ENCODE measurements at places on chromosomes 1 and 21.

GRCh38 chr1:10957133-10957532 lies 55.3 kb upstream of the TARDBP start:
- DNase-seq, result no peak

DNA sequence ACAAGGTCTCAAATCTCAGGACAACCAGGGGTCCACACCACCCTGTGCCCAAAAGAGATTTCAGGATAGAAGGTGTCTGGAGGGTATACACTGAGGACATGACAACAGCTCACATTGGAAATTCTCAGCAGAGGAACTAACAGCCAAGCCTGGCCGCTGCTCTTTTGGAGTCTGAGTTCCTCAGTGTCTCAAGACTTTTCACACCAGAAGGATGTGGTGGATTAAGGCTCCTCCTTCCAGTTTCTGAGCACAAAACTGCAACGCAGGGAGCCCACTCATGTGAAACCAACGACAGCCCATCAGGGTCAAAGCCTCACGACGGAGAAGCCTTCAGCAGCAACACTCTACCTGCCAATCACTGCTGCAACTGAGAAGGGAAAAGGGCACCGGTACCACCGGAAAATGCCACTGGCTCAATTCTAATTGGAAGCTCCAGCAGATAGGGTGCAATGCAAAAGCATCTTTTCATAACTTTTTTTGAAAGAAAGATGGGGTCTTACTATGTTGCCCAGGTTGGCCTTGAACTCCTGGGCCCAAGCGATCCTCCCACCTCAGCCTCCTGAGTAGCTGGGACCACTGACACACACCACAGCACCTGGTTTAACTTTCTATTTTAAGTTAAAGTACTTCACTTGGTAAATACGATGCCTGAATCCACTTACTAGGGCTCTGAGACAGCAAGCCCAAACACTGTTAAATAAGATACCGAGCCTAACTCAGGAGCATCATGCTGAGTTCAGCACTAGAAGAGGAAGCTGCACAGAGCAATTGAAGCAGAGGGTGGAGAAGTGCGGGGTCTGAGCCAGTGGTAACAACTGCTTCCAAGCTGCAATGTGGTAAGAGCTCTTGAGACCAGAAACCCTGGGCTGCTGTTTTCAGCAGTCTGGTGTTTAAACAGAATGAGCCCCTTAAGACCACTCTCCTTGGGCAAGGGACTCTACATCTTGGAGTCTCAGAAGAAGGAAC lies 7.8 kb downstream of the CAPZB start:
- DNase-seq, result no peak

- no peak for DNase-seq
These were observed 2.3 kb downstream of the COX20 start for GRCh38 chr1:244837597-244838258.

DNA sequence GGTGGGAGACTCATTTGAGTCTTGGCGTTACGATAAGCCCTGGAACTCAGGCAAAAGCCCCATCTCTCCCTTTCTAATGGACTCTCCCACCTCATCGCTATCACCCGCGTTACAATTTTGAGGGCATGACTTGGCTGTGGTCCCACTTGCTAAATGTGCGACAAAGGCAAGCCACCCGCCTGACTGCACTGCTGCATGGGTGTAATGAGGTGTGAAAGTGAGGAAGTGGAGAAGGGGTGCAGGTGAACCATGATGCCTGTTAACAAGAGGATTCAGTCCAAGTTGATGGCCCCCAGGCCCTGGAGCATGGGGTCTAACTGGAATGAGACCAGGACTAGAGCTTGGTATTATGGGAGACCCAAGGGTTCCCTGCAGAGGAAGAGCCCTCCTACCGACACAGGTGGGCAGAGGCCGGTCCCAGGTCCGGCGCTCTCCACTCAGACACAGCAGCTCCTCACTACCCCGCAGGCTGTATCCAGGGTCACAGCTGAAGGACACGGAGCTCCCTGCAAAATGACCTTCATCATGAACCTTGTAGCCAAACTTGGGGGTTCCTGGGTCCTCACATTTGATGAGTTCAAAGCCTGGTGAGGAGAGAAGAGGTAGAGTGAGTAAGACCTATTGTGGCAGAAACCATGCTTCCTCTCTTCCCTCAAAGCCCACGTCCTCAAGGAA lies 165.4 kb upstream of the HMGB4 start:
- DNase-seq, result no peak

DNA sequence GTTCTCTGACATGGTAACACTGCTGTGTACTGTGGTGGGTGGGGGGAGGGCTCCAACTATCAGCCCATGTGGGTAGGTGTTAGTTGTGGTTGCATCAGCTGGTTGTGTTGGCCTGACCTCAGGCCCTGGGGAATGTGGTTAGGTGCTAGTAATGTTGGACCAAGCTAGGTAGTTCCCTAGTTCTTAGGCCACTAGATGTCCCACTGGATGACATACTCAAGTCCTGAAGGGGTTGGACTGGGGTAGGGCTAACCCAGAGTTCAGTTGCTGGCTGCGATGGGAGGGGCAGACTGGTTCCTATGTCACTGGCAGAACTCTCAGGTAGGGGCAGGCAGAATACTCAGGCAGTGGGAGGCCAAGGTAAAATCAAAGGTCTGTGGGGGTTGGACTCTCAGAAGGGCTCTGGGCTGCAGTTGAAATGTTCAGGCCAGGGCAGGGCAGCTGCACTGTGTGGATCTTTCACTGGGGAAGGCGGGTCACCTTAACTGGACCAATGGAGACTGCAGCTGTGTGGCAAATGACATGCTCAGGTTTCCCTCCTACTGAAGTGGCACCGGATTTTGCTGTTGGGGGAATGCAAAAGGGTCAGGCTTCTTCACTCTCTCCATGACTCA lies 870.7 kb downstream of the LRRIQ3 start:
- DNase-seq, result no peak

DNA sequence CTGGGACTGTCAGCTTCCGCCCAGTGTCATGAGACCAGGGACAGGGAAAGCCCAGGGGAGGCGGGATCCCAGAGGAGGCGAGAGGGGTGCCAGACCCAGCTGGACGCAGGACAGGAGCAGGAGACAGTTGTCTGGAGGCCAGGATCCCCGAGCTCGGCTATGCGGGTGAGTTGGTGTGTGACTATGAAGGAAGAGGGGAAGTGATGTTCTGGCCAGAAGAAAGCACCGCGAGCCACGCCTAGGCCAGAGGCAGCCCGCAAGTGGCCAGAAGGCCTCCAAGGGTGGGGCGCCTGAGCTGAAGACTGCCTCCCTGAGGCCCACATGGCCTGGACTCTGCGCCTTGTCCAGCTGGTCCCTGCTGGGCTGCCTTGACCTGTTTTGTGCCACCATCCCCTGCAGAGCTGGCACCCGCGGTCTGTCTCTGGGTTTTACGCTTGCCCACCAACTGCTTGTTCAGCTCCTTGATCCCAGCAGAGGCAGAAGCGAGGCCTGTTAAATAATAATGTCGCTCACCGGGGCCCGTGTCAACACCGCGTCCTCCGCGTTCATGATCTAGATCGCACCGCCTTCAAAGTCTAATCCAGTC lies 85.2 kb upstream of the ACTL8 start:
- DNase-seq, result no peak

GRCh38 chr1:185520188-185520920 lies 203.3 kb upstream of the IVNS1ABP start:
- DNase-seq, result no peak

DNA sequence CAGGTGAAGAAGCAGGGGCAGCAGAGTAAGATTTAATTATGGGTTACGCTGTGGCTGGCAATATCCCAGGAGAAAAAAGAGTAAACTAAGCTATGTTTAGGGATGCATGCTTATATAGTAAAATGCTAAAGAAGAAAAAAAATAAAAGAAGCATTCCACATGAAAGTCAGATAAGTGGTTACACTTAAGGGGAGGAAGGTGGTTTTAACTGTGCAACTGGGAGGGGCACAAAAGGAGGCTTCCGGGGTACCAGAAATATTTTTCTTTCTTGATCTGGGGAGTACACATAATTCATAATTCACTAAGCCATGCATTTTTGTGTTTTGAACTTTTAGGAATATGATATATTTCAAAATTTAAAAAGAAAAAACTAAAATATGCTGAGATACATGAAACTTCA lies 39.5 kb downstream of the USP48 start:
- DNase-seq, result no peak

DNA sequence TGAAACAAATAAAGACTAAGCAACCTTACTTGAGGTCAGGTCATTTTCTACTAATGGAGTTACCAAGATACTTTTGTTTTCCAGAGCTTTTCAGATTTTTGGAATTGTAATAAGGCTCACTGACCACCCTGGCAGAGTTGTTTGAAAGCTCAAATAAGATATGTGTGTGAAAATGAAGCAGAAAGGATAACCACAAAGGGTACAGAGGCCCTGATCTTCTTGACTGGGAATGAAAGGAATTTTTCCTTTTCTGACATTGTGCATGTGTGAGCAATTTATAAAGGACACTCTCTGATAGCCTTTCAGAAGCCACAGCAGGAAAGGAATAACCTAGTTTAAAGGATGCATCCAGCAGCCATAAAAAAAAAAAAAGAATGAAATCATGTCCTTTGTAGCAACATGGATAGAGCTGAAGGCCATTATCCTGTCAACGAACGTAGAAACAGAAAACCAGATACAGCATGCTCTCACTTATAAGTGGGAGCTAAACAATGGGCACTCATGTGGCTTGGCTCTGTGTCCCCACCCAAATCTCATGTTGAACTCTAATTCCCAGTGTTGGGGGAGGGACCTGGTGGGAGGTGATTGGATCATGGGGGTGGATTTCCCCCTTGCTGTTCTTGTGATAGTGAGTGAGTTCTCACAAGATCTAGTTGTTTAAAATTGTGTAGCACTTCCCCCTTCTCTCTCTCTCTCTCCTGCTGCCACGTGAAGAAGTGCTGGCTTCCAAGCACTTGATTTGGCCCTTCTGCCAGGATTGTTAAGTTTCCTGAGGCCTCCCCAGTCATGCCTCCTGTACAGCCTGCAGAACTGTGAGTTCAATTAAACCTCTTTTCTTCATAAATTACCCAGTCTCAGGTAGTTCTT lies 3.1 kb upstream of the SRP9 start:
- DNase-seq, result no peak

- no peak for DNase-seq
These were observed 6.8 kb upstream of the HAX1 start for GRCh38 chr1:154265586-154265985.

- peak; percentile 13 for DNase-seq
These were observed 2.2 kb upstream of the RHEX start for GRCh38 chr1:206050655-206051235.

GRCh38 chr21:33393348-33393747 lies 9.9 kb upstream of the IFNGR2 start:
- no peak for DNase-seq

- DNase-seq, result no peak
These were observed 15.7 kb upstream of the CPT2 start for GRCh38 chr1:53180951-53181350.

GRCh38 chr1:51281807-51282206 lies 45.7 kb downstream of the RNF11 start:
- DNase-seq, result no peak

- no peak for DNase-seq
These were observed 5.2 kb upstream of the C1orf122 start for GRCh38 chr1:37802439-37802838.

DNA sequence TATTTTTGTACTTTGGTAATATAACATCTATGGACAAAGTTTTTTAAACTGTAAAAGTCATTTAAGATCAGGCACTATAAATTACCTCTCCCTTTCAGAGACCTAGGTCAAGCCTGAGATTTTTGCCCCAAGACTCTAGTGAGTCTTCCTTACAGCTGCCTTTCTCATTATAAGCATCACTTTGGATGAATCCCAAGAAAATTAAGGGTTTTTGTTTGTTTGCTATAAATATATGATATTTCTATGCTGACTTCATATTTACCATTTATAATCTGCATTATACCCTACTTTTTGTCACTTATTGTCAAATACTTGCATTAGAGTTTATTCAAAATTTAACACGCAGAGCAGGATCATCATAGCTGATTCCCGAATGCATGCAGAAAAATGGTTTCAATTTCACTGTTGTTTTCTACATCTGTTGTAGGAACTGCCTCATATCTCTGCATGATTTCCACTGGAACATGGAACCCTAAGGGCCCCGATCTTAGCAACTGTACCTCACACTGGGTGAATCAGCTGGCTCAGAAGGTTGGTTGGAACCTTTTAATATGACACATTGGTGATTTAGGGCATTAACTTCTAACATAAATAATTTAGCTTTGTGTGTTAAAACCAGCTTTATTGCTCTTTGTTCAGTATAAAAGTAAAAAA lies 150.0 kb downstream of the ADGRL2 start:
- no peak for DNase-seq

DNA sequence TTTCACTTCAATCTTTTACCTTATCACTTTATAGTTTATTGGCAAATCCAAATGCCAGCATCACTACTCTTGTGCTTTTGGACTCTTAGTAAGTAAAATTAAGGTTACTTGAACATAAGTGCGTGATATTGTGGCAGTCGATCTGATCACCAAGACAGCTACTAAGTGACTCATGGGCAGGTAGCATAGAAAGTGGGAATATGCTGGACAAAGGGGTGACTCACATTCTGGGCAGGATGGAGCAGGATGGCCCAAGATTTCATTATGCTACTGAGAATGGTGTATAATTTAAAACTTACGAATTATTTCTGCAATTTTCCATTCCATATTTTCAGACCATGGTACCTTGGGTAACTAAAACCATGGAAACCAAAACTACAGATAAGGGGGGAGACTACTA lies 120.2 kb downstream of the ROR1 start:
- no peak for DNase-seq

DNA sequence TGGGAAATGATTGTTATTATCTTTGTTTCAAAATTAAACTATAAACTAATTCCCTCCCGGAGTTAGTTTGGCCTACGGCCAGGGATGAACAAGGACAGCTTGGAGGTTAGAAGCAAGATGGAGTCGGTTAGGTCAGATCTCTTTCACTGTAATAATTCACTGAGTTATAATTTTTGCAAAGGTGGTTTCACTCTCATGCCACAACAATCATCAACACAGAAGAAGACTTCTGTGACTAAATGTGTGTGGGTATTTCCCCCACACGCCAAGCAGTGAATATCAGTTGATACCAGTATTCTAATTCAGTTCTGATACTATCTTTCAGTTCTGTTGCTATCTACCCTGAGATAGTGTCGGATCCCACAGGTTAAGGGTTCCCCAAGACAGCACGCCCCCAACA lies 215.1 kb downstream of the S1PR1 start:
- DNase-seq, result peak; percentile 3

DNA sequence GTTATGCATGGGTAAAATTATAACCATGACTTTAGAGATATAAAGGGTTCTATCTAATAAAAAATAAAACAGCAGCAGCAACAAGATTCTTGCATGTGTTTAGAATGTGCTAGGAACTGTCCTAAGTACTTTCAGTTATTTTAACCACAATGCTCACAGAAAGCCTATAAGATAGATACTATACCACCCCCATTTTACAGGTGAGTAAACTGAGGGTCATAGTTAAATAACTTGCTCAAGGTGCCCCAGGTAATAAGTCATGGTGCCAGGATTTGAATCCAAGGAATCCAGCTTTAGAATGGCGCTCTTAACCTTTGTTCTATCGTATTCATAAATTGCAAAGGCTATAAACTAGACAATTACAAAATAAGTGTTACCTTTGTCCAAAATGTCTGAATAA lies 53.4 kb downstream of the FRRS1 start:
- DNase-seq, result no peak
